ENCODE measurements at places on chromosomes 16 and 17.

- no peak for DNase-seq
Measured at GRCh38 chr16:84706856-84707255, 7.1 kb downstream of the USP10 start.

DNA sequence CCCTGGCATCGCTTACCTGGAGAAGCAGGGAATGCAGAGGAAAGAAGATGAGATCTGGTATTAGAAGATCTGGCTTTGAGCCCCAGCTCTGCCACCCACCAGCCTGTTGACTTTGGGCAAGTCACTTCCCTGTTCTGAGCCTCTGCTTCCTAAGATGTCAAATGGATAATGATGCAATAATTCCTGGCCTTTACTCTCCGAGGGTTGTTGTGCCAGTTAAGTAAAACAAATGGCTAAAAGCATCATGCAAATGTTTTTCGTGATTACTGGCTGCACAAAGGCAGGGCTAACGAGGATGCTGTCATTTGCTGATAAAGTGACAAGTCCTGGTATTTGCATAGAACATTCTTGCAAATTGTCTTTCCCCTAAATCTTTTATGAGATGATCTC, 1.3 kb upstream of the ZNF821 start:
- no peak for DNase-seq

GRCh38 chr17:21113049-21113690, 13.6 kb upstream of the DHRS7B start:
- DNase-seq = no peak

- DNase-seq = no peak
Measured at GRCh38 chr17:17176341-17176740, 29.8 kb downstream of the PLD6 start.

DNA sequence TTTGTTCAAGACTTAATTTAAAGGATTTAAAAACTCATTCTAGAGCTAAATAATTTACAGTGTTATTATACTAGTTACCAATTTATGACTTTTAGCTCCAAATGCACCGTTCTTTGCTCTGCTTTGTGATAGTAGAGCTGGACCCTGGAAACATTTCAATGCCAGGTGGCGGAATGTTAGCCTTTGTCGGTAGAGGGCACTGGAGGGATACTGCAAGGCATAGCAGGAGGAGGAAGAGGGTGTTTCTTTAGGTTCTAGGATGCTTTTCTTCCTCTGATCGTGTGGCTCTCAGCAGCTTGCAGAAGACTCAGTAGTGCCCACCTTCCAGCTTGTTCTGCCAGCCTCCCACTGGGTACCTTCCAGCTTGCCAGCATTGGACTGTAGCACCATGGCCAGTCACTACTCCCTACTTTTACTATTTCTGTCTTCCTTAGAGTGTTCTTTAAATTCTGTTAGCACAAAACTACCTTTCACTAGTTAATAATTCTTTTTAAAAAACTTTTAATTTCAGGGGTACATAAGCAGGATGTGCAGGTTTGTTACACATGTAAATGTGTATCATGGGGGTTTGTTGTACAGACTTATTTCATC, 325.3 kb downstream of the UTP18 start:
- peak; percentile 1 for DNase-seq

DNA sequence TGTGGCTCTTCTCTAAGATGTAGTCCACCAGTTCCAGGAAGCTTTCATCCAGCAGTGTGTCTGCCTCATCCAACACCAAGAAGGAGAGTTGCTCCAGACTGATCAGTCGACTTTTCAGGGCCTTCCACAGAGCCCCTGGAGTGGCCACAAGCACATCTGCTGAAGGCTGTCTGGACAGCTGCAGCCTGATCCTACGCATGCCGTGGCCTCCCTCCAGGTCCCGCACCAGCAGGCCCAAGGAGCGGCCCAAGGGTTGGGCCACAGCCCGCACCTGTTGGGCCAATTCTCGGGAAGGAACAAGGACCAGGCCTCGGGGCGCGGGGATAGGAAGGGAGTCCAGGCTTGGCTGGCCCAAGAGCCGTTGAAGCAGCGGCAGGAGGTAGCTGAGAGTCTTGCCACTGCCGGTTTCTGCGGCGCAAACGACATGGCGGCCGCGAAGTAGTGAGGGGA, 729 bp downstream of the DDX28 start:
- DNase-seq = no peak

DNA sequence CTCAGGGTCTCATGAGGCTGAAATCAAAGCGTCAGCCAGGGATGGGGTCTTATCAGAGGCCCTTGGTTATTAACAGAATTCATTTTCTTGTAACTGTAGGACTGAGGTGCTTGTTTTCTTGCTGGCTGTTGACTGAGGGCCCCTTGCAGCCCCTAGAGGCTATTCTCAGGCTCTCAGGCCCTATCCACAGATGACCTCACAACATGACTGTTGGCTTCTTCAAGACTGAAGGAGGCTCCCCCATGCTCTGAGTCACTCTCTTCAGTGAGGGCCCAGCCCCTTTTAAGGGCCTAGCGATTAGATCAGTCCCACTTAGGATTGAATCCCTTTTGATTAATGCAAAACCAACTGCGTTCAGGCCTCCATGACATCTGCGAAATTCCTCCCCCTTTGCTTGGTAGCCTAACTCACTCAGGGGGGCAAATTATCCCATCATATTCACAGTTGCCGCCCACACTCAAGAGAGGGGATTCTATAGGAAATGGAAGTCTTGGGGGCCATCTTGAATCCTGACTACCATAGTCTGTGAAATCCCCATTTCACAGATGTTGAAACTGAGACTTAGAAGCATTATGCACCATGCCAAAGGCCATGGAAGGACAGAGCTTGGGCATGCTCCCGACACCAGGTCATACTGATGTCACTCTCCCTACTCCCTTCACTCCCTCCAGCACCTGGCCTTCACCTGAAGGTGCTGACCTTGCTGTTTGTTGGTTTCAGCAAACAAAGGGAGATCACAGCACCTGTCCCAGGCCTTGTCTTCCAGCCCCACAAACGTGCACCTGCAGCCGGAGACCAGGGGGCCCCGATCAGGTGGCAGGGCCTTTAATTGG, 592.3 kb downstream of the MAF start:
- no peak for DNase-seq

DNA sequence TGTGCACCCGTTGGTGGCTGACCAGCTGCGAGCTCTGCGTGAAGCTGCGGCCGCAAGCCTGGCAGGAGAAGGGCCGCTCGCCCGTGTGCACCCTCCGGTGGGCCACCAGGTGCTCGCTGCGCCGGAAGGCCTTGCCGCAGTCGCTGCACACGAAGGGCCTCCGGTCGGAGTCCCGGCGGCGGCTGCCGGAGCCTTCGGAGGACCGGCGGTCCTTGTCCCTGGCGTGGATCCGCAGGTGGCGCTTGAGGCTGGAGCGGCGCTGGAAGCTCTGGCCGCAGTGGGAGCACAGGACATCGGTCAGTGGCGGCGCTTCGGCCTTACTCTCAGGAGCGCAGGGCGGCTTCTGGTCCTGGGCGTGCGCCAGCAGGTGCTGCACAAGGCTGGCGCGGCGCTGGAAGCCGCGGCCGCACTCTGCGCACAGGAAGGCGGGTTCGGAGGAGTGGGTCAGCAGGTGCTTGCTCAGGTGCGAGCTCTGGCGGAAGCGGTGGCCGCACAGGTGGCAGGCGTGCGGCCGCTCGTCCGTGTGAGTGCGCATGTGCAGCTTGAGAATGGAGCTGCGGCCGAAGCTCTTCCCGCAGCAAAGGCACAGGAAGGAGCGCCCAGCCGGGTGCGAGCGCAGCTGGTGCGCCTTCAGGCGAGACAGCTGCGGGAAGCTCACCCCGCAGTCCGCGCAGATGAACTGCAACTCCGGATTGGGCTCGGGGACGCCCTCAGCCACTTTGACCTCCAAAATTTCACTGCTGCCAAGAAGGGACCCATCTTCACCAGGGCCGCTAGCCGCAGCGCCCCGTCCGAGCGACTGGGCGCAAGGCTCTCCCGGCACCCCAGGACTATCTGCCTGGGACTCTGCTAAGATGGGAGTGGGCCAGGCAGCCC, 9.1 kb downstream of the ZSCAN10 start:
- no peak for DNase-seq

DNA sequence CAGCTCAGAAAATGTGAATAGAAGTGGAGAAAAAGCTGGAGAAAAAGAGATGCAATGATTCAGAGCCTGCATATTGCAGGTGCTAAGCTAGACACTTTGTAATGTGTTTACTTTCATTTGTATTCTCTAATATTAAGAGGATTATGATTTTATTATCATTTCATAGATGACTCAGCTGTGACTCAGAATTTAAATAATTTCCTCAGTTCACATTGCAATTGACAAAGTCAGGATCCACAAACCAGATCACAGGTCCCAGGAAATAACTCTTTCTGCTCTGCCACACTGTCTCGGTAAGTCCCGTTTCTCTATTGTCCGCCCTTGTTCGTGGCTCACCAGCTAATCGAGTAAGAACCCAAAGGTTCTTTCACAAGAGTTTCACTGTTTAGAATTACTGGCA, 235.4 kb upstream of the MON1B start:
- DNase-seq = no peak

DNA sequence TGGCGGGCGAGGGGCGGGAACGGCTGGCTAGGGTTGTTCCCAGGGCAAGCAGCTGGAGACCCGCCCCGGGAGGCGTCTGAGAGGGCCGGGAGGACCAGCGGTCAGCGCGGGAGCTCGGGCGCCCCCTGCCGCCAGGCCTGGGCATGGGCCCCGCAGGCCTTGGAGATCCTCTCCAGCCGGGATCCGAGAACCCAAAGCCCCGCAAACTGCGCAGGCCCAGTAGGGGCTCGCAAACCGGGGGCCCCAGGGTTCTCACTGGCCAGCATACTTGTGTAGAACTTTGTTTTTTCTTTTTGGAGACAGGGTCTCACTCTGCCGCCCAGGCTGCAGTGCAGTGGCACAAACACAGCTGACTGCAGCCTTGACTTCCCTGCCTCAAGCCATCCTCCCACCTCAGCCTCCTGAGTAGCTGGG, 20.8 kb upstream of the ZNF423 start:
- peak; percentile 25 for DNase-seq

DNA sequence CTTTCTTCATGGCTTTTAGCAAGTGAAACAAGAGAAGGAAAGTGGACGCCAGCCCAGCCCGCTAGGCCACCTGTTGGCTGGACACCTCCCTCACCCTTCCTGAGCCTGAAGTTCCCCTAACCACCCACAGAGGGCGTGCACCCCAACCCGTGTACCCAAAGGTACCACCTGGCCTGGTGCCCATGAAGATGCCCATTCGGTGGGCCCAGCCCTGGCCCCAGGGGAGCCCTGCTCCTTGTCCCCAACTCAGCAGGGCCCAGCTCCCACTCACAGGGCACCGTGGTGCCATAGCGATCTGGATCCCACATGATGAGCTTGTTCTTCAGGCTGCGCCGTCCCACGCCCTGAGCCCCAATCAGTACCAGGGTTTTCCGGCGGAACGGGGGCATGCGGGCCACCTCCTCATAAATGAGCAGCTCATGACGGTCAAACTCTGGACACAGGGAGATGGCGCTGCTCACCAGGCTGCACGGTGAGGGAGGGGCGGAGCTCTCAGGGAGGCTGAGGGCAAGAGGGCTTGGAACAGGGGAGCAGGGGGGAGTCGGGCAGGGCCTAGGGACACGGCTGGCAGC, 26.8 kb downstream of the MPP2 start:
- DNase-seq = no peak

GRCh38 chr17:64448665-64449512, at the start of gene MILR1:
Gene MILR1 (plus strand): TSS chr17:64449115. CDS start chr17:64449169, 54 bp downstream.
- DNase-seq = peak; percentile 20

- peak; percentile 85 for DNase-seq
Measured at GRCh38 chr17:43530288-43531081, 15.7 kb downstream of the ETV4 start.

GRCh38 chr16:68000450-68000849, 1.2 kb upstream of the DPEP2 start:
- DNase-seq = no peak

- no peak for DNase-seq
Measured at GRCh38 chr17:58273453-58274104, 7.2 kb downstream of the MPO start.

GRCh38 chr16:58614212-58614611, 15.4 kb downstream of the CNOT1 start:
- DNase-seq = no peak

DNA sequence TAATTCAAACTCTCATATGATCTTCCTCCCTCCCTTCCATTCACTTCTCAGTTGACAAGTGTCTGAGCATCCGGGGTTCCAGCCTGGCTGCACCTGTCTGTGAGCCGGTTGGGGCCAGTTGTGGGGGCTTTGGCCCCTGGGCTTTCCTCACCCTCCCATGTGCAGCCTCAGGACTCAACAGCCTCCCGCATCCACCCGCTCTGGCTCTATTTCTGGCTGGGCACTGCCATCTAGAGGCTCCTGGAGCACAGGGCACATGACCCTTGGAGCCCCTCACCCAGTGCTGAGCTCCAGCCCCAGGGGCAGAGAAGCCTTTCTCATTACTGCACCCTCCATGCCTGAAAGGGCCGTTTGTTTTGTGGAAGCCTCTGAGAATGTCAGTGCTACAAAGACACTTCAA, 43.3 kb downstream of the HAPSTR1 start:
- DNase-seq = peak; percentile 7

DNA sequence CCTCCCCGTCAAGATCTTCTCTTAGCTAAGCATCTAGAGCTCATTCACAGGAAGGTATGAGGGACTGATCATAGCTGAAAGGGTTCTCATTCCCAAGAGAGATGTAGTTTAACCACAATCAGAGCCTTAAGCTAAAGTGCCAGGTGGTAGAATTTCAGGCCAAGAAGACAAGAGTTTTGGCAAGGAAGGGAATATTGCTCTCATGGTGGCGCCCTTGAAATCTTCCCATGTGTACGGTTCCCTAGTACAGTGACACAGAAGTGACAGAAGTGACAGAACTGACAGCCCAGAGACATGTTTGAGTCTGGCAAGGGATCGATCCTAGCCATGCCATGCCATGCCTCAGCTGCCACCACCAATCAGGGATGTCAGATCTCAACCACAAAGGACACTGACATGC, 2.5 kb downstream of the GRIN2C start:
- DNase-seq = no peak

DNA sequence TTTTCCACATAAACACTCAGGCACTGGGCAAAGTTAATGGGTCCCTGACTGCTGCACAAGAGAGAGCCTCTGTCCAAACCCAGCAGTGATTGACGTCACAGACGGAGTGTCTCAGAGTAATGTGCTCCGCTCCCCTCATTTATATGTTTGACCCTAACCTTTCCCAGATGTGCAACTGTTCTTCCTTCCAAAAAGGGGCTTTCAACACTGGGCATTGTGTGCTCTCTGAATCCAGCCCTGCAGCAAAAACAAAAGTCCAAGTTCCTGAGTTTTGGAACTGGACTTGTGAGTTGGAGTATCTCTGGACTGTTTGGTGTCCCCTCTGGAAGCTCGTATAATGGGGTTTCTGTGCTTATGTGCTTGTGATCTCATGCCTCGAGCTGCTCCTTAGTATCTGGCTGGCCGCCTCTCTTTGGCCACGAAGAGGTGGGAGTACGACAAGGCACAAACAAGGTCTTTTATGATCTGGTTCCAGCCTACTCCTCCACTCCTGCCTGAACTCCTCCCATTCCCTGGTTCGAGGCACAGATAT, 76.4 kb upstream of the SMIM36 start:
- DNase-seq = no peak
